ENCODE measurements at places on chromosomes 3 and 15. TPM values are rescaled to one million over a fixed set of nuclear protein-coding genes. Genes with fewer than 3 reads are reported as not detected.

The TOMM70 gene
- total RNA-seq = 54.1 TPM

GRCh38 chr3:122265957-122266356 is 59.1 kb upstream of the CSTA start:
- DNase-seq = no peak

- DNase-seq = no peak
Measured at GRCh38 chr3:3117651-3118050, 7.5 kb upstream of the IL5RA start.

GRCh38 chr3:121800906-121801305 is 34.0 kb downstream of the IQCB1 start:
- DNase-seq = no peak

DNA sequence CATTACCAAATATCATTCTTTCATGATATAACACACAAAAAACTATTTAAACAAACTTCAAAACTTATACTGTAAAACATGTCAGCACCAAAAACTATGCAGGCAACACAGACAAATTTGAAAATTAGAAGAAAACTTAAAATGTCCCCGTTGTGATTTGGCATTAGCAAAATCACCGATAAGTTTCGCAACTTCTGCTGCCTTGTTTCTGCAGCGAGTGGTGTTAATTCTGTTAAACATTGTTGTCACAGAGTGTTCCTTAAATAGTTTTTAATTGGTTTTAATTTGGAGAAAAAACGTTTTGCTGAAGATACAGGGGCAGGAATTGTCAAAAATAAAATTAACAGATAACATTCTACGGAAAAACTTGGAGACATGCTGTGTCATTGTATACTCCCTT is 160.6 kb downstream of the RPLP1 start:
- no peak for DNase-seq

- DNase-seq = no peak
Measured at GRCh38 chr3:86708893-86709292, 282.1 kb downstream of the VGLL3 start.

GRCh38 chr3:126656371-126657134 is 1.6 kb upstream of the TXNRD3 start:
- no peak for DNase-seq

DNA sequence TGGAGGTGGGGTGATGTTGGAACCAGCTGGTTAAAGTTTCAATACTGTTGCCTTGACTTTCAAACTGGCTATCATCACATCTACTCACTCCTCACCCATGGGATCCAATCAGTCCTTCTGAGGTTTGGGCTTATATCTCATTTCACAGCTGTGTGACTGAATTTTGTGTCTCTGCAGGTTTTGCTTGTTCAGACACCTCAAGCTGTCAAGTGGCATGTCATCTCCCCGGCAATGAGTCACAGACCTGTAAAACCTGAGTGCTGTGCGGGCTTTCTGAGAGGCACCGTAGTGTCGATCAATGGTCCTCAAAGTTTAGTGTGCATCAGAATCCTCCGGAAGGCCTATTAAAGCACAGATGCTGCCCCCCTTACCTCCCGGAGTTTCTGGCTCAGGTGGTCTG is 86.4 kb upstream of the RORA start:
- DNase-seq = no peak

Data from activated CD4-positive, alpha-beta T cell treated with anti-CD3 and anti-CD28 coated beads for 36 hours (primary cell).